Lung (tissue), 17 donors: ENCODE measurements at places on chromosomes 6 and 20.
A peak's percentile ranks its signal among the peaks of the same experiment; 100 is the strongest.

- no peak overlapping the region for H3K27ac ChIP-seq
- no peaks in the 10 kb centered on the region for H3K4me1 ChIP-seq
- no peaks in the 10 kb centered on the region for H3K27me3 ChIP-seq
- no peak for DNase-seq
- no peak overlapping the region for H3K4me3 ChIP-seq
Measured at GRCh38 chr20:48875914-48876240, 45.6 kb upstream of the ARFGEF2 start.

GRCh38 chr6:65610746-65611145 lies 96.3 kb downstream of the EYS start:
- H3K4me1 ChIP-seq, result no peaks in the 10 kb centered on the region
- no peak overlapping the region for H3K4me3 ChIP-seq
- no peaks in the 10 kb centered on the region for H3K36me3 ChIP-seq
- H3K27ac ChIP-seq, result no peak overlapping the region

- H3K36me3 ChIP-seq, result peaks cover 5% of the 10 kb centered on the region
- DNase-seq, result no peak
- no peaks in the 10 kb centered on the region for H3K27me3 ChIP-seq
- no peaks in the 10 kb centered on the region for H3K4me1 ChIP-seq
Measured at GRCh38 chr20:13552061-13552460, 86.7 kb downstream of the TASP1 start.

GRCh38 chr20:45792317-45793118 lies 764 bp downstream of the DNTTIP1 start:
- peak overlapping the region; percentile 82 for H3K4me3 ChIP-seq
- peaks cover 8% of the 10 kb centered on the region for H3K4me1 ChIP-seq
- H3K27ac ChIP-seq, result peak overlapping the region; percentile 90
- DNase-seq, result no peak

GRCh38 chr6:14012313-14013030 lies 87.7 kb downstream of the RNF182 start:
- no peak overlapping the region for H3K27ac ChIP-seq
- H3K4me3 ChIP-seq, result no peak overlapping the region
- H3K4me1 ChIP-seq, result peaks cover 13% of the 10 kb centered on the region
